ENCODE measurements at places on chromosomes 7 and 10.
A peak's percentile ranks its signal among the peaks of the same experiment; 100 is the strongest.

GRCh38 chr10:24716295-24716694 lies 7.4 kb downstream of the ARHGAP21 start:
- DNase-seq = no peak

- no peak for DNase-seq
Measured at GRCh38 chr10:107098326-107098725, 66.2 kb downstream of the SORCS1 start.

GRCh38 chr7:137572056-137572784 lies 228.7 kb upstream of the PTN start:
- DNase-seq = no peak

- DNase-seq = no peak
Measured at GRCh38 chr10:1600861-1601260, 136.5 kb downstream of the ADARB2 start.

GRCh38 chr7:92621026-92621540 lies 30.9 kb upstream of the FAM133B start:
- peak; percentile 56 for DNase-seq

GRCh38 chr10:117801691-117802090 lies 245.1 kb downstream of the RAB11FIP2 start:
- no peak for DNase-seq

- no peak for DNase-seq
Measured at GRCh38 chr10:59240582-59241183, 64.2 kb downstream of the PHYHIPL start.

DNA sequence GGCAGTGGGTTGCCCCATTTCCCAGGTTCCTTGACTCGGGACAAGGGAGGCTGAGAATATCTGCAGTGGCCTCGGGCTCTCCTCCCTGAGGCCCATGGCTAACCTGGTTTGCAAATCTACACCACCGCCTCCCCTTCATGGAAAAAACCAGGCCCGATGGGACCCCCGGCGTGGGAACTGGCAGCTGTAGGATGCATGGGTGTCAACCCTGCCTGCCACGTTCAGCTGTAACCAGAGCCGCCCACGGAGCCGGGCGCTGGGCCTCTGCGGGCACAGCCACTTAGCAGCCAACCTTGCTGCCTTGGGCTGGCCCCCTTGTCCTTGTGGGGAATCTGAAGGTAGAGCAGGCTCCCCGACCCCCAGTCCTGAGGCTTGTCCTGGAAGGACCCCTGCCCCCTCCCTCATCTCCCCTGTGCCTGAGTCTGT lies 1.6 kb downstream of the PWWP2B start:
- no peak for DNase-seq

DNA sequence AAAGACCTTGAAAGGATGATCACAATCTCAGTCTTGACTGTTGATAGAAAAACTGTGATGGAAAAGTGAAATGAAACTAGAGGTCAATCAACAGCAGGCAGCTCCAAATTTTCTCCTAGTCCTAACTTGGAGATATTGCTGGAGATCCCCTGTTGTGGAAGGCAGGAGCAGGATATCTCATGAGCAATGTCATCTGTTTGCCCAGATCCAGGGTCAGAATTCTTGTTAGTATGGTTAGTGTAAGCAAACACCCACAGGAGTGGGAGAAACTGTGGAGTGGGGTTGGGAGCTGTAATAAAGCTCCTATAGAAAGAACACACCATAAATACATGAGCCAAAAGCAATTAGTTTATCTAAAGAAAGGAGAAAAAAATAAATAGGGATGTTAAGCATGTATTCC lies 169.0 kb downstream of the AKR1D1 start:
- no peak for DNase-seq

- peak; percentile 71 for DNase-seq
Measured at GRCh38 chr7:92641921-92642511, 51.8 kb upstream of the FAM133B start.

- DNase-seq = no peak
Measured at GRCh38 chr7:50640256-50640655, 75.1 kb upstream of the DDC start.

DNA sequence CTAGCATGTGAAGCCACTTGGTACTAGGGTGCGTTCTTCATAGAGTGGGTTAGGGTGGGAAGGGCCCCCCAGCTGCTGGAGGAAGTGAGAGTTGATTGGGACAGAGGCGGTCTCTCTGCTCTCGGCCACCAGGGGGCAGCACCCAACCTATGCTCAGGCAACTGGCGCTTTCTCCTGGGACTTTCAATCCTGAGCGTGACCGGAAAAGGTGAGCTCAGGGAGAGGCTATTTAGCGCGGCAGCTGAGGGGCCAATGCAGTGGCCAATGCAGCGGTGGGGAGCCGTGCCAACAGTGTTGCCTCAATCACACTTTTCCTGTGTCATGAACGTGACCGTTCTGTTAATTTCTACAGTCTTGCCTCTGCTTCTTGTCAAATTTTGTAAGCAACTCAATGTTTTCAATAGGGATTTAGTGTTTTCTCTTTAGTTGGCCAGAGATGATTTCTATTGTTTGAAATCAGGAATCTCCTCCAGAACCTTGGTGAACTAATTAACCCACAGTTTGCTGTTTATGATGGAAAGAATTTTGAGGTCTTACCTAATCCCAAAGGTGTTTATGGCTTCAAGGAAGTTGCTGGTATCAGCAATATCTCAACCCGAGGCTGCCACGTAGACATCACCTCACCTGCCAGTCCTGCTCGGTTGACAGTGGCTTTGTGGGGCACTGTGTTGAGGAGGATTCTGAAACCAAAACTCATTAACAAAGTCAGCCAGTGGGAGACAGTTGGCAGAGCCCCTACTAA lies 67.9 kb upstream of the PDZD8 start:
- DNase-seq = peak; percentile 17

- no peak for DNase-seq
Measured at GRCh38 chr10:108465871-108466641, 1301.5 kb upstream of the SORCS1 start.

- DNase-seq = no peak
Measured at GRCh38 chr10:22640359-22640758, 74.0 kb downstream of the PIP4K2A start.

DNA sequence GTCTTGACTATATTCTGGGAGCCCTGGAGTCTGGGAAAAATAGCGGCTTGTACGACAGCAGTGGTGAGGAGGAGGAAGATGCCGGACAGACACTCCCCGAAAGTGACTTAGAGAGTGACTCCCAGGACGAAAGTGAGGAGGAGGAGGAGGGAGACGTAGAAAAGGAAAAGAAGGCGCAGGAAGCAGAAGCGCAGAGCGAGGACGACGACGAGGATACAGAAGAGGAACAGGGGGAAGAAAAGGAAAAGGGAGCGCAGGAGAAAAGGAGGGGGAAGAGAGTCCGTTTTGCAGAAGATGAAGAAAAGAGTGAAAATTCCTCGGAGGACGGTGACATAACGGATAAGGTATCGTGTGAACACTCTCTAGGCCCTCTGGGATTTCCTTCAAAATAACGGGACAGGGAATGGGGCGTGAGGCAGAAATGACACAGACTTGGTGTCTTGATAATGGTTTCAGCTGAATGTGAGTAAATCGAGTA lies 908 bp downstream of the NOM1 start:
- no peak for DNase-seq

GRCh38 chr7:94042381-94042780 lies 38.2 kb upstream of the BET1 start:
- no peak for DNase-seq

GRCh38 chr10:131757285-131758058 lies 143.3 kb upstream of the PPP2R2D start:
- DNase-seq = no peak

DNA sequence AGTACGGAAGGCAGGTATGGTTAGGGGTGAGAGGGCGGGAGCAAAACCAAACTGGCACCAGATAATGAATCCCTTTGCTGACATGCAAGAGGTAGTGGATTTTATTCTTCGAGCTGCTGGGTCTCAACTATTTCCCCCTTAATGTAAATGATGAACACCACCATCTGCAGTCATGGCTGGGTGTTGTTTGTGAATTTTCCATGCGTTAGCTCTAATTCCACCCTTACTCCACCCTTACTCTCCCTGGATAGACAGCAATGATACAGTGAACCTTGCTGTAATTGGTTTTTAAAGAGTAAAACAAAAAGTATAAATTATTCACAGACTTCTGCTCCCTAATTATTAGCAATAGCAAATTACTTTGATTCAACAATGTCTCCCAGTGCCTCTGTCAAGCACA lies 74.5 kb upstream of the PDE1C start:
- DNase-seq = no peak

GRCh38 chr7:146172112-146172511 lies 55.5 kb downstream of the CNTNAP2 start:
- DNase-seq = no peak

GRCh38 chr10:127989481-127990012 lies 82.6 kb downstream of the PTPRE start:
- DNase-seq = no peak

- DNase-seq = no peak
Measured at GRCh38 chr7:128415217-128415785, 5.5 kb upstream of the IMPDH1 start.

GRCh38 chr10:131641231-131641630 lies 259.6 kb upstream of the PPP2R2D start:
- DNase-seq = peak; percentile 28

- no peak for DNase-seq
Measured at GRCh38 chr7:55044791-55045190, 26.0 kb downstream of the EGFR start.

DNA sequence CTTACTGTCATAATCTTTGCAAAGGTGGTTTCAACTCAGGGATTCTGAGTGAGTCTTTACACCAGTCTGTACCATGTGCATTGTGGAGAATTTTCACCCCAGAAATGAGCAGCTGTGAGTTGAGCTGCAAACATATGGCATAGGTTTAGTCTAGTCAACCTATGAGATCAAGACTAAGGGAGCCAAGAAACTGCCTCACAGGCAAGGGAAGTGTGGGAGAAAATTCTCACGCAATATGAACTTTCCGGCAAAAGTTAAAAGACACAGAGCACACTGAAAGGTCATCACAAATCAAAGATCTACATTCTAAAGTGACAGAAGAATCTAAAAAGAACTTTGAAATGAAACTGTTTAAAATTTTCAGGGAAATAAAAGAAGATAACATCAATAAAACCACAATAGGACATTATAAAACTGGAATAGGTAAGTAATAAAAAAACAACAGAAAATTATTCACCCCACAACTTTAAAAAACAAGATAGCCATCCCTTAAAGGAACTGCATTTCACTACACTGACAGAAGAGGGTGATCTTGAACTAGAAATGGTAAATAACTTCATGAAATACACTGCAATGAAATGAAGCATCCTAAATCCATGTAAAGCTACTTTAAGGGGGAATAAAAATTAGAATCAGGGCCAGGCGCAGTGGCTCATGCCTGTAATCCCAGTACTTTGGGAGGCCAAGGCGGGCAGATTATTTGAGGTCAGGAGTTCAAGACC lies 63.5 kb downstream of the LGI1 start:
- no peak for DNase-seq

GRCh38 chr10:43942096-43942850 lies 293.6 kb upstream of the ZNF32 start:
- no peak for DNase-seq

DNA sequence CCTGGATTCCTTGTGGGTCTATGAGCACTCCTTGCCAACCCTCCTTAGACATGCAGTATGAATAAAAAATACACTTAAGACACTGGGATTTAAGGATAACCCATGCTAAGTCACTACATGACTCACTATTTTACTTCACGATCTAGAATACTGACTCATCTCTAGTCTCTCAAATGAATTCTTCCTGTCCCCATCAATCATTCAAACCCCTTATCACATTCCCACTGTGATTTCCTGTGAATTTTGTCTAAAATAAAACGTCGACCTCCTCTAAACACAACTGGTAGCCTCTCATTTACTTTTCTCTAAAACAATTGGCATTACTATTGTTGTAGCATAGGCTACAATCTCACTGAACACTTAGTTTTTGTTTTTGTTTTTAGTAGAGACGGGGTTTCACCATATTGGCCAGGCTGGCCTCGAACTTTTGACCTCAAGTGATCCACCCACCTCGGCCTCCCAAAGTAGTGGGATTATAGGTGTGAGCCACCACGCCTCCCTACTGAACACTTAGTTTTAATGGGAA lies 3.9 kb upstream of the IQUB start:
- DNase-seq = no peak

DNA sequence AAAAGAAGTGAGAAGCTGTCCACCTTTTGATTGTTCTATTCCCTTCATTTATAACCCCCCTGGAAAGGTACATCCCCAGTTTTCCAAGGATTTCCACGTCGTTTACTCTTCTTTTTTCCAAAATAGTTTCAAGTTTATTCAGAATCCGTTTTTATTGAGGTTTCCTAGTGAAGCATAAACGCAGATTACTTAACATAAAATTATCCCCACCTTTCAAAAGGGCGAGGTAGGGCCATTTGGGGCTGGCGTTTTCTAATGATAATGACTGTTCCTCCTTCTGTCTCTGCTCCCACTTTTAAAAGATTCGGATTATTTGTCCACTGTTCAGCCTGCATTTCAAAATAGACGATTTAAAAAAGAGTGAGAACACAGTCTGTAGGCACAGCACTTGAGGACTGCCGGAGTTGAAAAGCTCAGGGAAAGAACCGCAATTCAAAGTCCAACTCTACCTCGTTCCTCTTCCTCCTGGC lies 165.2 kb upstream of the PPP1R3A start:
- DNase-seq = no peak

DNA sequence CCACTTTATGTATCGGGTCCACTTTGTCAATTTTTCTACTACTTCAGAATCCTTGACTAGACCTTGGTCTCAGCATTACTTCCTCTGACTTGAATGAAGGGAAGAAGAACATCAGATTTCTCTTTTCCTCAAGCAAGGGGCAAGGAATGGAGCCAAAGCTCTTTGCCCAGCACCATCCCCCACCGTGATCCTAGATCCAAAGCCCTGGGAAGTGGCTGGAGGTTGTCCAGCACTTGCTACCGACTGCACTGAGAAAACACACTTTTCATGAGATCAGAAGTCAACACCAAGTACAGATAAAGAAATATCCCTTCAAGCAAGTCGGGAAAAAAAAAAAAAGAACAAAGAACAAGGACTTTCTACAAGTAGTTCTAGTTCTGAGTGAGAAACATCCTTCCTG lies 102.1 kb upstream of the DDC start:
- DNase-seq = no peak

DNA sequence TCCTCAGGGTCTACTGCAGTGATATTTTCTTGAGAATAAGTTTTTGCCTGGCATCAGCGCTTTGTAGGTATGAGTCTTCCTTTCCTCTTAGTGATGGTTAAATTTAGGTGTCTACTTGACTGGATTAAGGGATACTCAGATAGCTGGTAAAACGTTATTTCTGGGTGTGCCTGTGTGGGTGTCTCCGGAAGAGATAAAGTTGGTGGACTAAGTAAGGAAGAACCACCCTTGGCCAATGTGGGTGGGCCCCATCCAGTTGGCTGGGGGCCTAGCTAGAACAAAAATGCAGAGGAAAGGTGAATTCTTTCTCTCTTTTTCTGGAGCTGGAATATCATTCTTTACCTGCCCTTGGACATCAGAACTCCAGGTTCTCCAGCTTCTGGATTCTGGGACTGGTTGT lies 138.8 kb downstream of the ADCYAP1R1 start:
- no peak for DNase-seq

GRCh38 chr10:122246830-122247520 lies 24.1 kb upstream of the BTBD16 start:
- DNase-seq = no peak

GRCh38 chr7:117019786-117020590 lies 66.7 kb downstream of the ST7 start:
- no peak for DNase-seq

Data from stimulated activated CD8-positive, alpha-beta memory T cell treated with anti-CD3 and anti-CD28 coated beads, Interleukin-15, amount 100 ng/mL, for 48 hours (primary cell).